ENCODE measurements at places on chromosomes 7 and 10.

DNA sequence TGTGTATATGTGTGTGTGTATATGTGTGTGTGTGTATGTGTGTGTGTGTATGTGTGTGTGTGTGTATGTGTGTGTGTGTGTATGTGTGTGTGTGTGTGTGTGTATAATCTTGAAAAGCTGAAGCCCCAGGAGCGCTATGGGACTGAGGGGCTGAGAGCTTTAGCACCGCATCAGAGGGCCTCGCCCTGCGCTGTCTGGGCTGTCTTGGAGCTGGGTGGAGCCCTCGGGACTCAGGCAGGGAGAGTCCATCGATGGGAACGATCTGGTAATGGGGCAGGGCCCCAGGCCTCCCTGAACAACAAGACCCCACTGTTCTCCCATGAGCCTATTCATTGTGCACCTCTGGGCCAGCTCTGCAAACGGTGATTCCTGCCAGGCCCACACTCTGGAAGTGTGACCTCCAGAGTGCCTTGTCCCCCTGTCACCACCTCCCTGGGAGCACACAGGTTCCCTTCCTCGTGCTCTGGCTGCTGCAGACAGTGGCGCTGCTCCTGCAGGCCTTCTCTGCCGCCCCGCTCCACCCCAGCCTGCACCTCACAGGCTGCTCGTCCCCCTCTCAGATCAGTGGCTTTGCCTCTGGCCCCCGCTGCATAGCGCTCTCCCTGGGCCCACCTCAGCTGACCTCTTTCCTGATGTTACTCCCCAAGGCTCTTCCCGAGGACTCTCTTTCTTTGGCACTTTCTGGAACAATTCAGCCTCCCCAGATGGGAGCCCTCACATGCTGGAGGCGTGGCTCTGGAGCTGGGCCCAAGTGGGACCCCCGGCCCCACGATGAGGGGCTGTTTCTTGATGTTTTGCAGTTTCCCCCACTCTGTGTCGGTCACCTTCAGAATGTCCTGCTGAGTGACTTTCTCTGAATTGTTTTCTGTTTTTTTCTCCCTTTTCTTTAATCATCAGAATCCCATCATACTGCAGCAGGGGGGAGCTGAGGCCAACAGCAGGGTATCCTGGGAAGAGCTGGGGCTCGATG is 542.2 kb upstream of the FOXK1 start:
- DNase-seq: no peak

DNA sequence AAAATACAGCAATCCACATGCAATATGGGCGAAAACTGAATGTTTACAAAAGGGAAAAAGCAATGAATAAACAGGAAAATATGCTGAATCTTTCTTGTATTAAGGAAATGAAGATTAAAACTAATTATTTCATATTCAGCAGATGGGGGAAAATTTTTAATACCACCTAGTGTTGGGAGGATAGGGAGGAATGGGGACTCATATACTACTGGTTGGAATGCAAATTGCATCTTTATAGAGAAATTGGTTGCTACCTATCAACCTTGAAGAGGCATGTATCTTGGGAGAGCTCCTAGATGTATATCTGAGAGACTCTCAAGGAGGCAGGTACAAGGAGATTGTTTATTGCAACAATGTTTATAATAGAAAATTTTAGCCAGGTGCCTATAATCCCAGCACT is 101.4 kb downstream of the CREM start:
- no peak for DNase-seq

GRCh38 chr10:75231672-75232581 is 3.8 kb downstream of the COMTD1 start:
- no peak for DNase-seq

GRCh38 chr7:155584763-155585531 is 38.6 kb upstream of the CNPY1 start:
- DNase-seq: no peak

DNA sequence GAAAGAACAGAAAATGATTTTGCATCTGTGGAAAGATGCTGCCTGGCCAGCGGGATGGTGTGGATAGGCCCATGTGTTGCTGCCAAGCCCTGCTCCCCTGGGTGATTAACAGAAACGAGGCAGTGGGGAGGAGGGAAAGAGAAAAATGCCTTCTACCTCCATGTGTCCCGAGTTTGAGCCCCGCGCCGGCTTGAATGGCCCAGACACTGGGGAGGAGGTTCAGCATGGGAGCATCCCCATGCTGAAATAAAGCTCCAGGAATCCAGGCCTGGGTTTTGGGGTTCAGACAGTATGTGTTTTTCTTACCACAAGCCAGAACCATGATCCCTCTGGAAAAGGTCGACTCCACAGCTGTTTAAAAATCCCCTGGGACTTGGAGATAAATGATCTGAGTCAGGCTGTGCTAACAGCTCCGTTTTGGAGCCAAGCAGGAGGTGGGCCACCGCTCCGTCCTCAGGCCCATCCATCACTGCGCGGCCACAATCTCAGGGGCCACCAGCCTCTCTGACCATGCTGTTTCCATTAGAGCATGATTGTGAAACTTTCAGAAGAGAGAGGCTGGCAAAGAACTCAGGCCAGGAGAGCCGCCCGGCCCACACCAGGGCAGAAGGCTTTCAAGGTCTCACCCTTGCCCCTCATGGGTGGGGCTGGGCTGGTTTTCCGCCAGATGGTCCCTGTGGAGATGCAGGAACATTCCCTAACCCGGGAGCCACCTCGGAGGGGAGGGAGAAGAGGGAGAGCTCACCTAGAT is 299.7 kb downstream of the ZEB1 start:
- DNase-seq: no peak

DNA sequence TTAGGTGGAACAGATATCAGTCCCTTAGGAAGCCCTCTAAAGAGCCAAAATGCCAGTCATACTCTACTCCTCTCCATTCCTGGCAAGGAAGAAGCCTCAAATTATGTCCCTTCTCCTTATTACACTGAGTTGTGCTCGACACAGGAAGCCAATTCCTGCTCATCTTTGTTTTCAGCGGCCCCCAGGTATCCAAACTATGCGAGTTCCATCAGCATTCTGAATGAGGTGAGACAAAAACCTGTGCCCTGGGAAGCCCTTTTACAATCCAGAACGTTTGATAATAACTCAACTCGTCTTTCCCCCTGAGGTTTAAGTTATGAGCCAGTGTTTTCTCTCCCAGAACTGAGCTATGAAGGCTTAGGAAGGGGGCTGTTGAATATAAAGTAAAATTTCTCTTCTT is 580.5 kb downstream of the NXPH1 start:
- no peak for DNase-seq

DNA sequence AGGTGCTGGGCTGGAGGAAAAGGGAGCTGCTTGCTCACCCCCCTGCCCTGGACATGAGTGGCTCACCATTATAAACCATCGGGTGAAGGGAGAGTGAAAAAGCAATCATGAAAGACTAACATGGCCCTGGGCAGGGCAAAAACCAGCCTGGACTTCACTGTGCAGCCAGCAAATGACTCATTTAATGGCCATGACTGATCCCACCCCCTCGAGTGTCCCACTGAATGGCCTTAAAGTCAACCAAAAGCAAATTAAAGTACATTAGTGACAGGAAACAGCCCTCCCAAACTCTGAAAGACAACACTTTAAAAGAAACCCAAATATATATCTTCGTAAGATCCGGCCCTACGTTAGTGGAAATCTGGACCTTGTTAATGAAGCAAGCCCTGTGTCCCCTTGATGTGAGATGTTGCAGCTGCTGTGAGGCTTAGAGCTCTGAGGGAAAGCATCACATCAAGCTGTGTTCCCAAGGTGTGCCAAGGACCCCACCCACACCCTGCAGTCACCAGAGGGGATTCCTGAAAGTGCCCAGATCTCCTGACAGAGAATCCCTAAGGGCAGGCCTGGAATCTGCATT is 31.2 kb downstream of the ADCYAP1R1 start:
- DNase-seq: no peak

DNA sequence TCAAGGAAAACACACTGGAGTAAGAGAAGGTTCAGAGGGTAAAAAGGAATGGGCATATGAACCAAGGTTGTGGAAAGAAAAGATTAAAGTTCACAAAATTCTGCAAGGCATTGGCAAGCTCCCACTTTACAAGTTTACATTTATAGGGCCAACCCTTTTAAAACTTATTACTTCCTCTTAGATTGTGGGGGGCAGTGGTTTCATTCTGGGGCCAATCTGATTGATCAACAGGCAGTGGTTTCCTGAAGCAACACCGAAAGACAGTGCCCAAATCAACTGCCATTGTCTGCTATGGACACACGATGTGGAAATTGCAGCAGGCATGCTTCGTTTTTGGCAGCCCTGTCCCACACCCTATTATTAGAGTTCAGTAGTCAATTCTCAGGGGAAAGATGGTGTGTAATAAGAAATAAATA is 154.0 kb downstream of the SGMS1 start:
- no peak for DNase-seq

DNA sequence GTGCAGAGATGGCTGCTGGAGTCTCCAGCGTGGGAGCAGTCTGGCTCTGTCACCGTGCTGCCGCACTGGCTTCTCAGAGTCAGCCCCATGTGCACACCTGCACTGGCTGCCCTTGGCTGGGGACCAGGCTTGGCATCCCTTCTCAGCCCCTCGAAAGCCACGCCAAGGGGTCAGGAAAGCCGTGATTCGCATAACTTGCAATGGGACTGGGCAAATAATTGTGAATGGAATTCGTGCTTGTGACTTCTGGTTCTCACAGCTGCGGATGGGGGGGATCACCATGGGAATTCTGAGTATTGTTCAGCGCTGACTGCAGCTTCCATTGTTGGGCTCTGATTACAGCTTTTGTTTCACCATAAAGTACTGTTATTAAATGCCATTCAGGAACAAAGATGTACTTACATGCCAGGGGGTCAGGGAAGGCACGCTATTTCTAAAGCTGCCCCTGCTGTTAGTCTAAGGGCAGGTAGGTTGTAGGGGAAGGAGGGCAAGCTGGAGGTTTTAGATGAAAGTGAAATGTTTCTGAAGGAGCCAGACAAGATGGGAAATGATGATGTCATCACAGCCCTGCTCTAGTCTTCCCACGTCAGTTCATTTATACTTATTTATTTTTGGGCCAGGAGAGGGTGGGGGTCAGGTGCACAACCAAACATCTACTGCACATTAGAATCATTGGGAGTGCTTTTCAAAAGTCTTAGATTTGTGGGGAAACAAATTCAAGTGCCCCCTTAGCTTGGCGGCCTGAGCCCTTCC is 5.8 kb upstream of the PLEKHA1 start:
- no peak for DNase-seq

DNA sequence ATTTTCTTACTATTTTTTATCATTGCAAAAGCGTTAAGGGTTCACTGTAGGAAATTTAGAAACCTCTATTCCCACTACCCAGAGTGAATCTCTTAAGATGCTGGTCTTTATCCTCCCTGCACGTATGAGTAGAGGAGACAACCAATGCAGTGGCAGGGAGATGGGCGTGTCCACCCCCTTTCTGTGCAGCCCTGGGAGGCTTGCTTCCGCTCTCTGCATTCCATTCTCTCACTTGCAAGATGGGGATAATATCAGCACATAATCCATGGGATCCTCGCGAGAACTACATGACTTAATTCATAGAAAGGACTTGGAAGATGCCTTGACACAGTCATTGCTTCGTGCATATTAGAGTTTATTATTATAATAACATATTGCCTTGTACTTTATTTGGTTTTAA is 196.2 kb downstream of the KLF6 start:
- DNase-seq: no peak

DNA sequence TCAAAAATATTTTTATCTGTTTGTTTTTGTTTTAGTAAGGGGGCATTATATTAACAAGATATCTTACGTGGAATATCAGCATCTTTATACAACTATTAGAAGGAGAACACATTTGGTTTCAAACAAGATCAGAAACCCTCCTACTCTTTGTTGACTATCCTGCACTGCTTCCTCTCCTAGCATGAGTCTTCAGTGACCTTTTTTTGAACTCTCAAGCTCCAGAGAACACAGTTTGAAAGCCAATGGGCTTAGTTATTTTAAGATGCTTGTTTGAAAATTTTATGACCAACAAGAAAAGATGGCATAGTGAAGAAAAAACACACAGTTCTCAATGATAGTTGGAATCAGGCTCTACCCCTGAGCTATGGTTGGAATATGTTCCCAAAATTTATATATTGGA is 37.2 kb upstream of the RTKN2 start:
- DNase-seq: no peak

DNA sequence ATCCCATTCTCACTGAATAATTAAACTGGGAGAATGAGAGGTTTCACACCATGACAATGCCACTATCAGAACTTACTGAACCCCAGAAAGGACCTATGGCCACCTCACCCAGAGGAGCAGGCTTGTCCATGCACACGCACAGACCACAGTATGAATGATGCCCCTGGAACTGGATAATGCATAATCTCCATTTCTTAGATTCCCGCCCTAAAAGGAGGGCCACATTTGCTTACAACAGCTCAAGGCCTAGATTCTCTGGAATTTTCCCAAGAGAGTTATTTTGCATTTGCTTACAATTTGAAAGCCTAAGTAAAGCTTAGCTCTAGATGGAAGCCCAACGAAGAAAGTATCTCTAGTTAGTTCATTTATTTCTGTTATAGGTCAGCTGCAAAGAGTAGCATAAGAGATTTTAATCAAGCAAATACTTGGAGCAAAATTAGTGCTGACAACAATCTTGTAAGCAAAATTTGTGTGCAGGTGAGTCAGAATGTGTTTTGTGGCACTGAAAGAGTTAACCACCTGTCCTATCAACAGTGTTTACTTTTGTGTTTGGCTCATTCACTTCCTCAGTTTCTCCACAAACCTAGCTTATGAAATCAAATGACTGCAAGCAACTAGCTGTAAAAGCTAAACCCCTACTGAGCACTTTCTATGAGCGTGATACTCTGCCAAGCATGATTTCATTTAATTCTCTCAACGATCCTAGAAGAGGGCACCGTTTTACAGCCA is 32.1 kb downstream of the ELMO1 start:
- no peak for DNase-seq

- DNase-seq: no peak
Observed at GRCh38 chr10:58724781-58725180, 212.1 kb downstream of the BICC1 start.

DNA sequence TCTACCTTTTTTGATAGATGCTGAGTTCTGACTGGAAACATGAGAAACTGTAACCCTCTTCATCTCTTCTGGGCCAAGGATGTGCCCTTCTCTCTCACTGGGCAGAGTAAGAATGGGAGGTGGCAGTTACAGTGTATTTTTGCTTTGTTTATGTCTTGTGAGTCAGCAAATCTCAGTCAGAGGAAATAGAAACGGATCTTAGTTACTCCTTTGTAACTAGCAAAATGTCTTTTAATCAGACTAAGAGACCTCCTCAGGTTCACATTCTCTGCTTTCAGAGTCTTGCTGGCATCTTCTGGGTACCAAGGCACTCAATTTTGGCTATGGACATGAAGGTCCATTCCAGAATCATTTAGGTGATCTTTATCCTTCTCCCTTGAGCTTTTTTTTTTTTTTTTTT is 70.9 kb downstream of the HHEX start:
- DNase-seq: no peak

DNA sequence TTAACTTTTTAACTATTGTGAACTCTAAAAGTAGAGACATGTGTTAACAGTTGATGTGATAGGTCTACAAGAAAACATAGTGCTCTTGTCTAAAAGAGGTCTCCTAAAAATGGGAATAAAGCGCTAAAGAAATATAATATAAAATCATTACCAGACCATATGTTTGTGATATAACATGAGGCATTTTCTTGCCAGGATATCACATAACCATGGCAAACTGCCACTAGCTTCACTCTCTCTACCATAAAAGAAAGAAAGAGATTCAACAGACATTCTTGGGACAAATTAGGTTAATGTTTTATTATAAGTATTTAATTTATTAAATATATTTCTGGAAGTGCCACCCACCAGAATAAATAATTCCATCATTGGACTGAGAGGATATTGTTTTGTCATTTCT is 115.0 kb downstream of the TMEM26 start:
- DNase-seq: no peak

GRCh38 chr10:123146013-123146893 is 1.7 kb upstream of the HMX2 start:
- DNase-seq: no peak

- DNase-seq: no peak
Observed at GRCh38 chr10:62636825-62637248, 167.7 kb upstream of the ADO start.
